ENCODE measurements at places on chromosomes 4 and X.

- DNase-seq: no peak
These were observed 36.6 kb downstream of the SYTL4 start for GRCh38 chrX:100695302-100695701.

GRCh38 chrX:2549876-2550275 is 49.1 kb upstream of the DHRSX start:
- no peak for DNase-seq

DNA sequence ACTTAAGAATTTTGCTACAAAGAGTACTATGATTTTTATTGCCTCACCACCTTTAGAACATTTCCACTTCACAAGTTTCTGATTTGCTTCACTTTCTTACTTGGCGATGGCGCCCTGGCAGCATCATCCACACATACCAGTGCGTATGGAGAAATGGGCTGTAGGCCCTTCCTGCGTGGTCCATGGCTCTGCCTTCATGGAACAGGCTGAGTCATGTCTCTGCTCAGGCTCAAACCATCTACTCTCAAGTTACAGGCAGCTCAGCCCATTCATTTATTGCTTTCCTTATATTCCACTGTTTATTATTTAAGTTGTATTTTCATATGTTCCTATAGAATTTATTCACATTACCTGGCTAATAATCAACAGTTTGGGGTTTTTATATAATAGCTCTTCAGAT is 21.1 kb downstream of the CASP3 start:
- DNase-seq: no peak

- no peak for DNase-seq
These were observed 88.8 kb downstream of the BCOR start for GRCh38 chrX:40008791-40009461.

DNA sequence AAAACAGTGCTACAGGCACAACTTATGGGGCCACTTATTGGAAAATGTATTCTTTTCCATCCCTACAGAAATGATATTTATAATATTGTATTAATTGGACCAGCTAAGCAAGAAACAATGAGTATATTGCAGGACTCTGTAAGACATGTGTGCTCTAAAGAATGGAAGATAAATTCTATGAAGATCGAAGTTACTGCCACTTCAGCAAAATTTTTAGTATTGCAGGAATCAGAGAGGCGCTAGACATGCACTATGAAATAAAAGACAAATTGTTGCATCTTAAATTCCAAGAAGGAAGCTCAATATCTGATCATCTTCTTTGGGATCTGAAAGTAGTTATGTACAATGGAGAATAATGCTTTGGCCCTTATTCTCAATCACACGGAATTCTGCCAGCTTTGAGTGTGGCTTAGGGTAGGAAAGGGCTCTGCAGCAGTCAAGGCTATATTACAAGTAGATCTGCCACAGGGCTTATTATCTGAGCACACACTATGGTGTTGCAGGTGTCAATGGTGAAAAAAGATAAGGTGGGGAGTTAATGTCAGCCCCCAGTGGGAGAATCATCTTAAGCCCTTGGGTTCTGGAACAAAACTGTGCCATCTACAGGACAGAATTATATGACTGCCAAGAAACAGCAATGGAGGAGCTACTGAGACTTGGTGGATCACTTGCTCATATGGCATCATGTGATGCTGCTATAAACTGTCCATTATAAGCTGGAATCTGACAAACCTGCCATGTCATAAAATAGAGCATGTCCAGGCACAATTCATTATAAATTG is 334.0 kb upstream of the NDST3 start:
- DNase-seq: no peak

- DNase-seq: no peak
These were observed 82.6 kb downstream of the CHM start for GRCh38 chrX:85964744-85965143.

DNA sequence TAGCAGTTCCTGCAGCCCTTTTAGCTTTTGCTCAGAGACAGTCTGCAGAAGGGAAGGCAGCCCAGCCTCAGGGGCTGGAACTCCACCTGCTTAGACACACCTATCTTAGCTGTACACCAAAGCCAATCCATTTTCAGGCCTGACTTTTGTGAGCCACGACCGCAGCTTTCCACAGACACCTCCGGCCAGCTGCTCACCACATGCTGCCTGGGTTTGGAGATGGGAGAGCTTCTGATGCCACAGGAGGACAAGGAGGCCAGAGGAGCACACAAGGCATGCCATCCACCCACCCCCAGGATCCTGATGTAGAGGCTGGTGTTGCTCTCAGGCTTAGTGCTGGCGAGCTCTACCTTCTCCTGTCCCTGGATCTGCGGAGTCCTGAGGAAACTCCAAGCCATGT is 141.8 kb upstream of the NALF2 start:
- no peak for DNase-seq

DNA sequence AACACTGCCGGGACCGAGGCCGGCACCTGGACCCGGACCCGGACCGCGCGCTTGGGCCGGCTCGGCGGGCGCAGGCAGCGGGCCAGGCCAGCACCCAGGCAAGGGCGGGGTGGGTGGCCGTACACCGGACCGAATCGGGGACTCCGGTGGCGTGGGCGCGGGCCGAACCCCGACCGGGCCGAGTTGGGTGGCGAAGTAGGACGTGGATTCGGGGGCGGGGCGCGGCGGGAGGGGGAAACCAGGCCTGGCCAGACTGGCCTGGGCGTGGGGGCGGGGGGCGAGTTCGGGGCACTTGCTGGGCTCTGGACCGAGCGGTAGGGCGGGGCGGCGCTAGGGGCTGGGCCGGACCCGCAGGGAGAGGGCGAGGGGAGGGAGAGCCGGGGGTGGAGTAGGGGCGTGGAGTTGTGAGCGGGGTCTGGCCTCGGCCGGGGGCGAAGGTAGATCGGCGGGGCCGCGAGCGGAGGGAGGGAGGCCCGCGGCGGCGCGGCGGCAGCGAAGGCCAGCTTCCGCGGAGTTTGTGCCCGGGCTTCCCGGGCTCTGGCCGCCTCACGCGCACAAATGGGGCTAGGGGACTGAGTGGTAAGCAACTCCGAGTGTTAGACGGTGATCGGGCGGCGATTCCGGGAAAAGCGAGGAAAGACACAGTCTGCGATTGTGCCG is 1.8 kb upstream of the BCORL1 start:
- DNase-seq: no peak

- DNase-seq: no peak
These were observed 945.0 kb upstream of the INTU start for GRCh38 chr4:126687655-126688358.

DNA sequence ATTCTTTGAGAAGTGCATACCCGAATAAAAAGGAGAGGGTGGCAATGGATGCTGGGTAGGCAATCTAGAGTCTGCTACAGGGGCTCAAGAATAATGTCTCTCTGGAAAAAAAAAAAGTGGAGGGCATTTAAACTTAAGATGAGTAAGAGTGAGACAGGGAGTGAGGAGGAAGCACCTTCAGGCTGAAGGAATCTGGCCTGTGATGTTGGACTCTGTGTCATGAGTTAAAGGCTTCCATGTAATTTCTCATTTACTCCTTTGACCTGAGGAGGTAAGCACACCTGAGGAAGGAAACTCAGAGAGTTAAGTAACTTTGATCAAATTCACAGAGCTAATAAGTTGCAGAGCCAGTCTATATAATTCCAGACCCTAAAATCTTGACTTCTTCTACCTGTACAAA is 3.2 kb upstream of the PRKG2 start:
- DNase-seq: no peak

- peak; percentile 16 for DNase-seq
These were observed 6.0 kb upstream of the NEXMIF start for GRCh38 chrX:74931214-74931613.

GRCh38 chr4:97104006-97104405 is 1039.3 kb downstream of the STPG2 start:
- no peak for DNase-seq

- no peak for DNase-seq
These were observed 4.6 kb upstream of the ADD1 start for GRCh38 chr4:2839060-2839459.

- peak; percentile 45 for DNase-seq
These were observed 2.9 kb upstream of the LEF1 start for GRCh38 chr4:108171339-108172230.

Data from endothelial cell (in vitro differentiated cells).